ENCODE measurements at places on chromosomes 1 and 21. TPM values are rescaled to one million over a fixed set of nuclear protein-coding genes. Genes with fewer than 3 reads are reported as not detected.

Gene IL19
- total RNA-seq, result not detected

Gene CEP350
- total RNA-seq, result 12.4 TPM

Gene GBP5
- total RNA-seq, result not detected

Gene CHI3L2
- not detected for total RNA-seq

Gene KCNT2
- total RNA-seq, result not detected

Gene FMO2
- not detected for total RNA-seq

Gene AK4
- total RNA-seq, result 22.4 TPM

Gene HAPLN2
- 0.14 TPM for total RNA-seq

Gene AMY1C
- total RNA-seq, result not detected

Gene FCRL6
- not detected for total RNA-seq

Gene LAX1
- not detected for total RNA-seq

Gene S100A13
- total RNA-seq, result 185 TPM

Gene EPHB2
- total RNA-seq, result 49.1 TPM

All from A549 treated with RU486 at 1 μM for 4 hours (cell line).